ENCODE measurements at places on chromosomes 7 and 10. TPM values are rescaled to one million over a fixed set of nuclear protein-coding genes. Genes with fewer than 3 reads are reported as not detected.

PLXDC2 gene
- under 0.01 TPM for total RNA-seq

MDFIC gene
- total RNA-seq, result 28.6 TPM

GTF2IRD1 gene
- 9.9 TPM for total RNA-seq

GIMAP8 gene
- total RNA-seq, result not detected

C10orf53 gene
- total RNA-seq, result not detected

OIT3 gene
- total RNA-seq, result not detected

ACHE gene
- total RNA-seq, result not detected

PLCE1 gene
- total RNA-seq, result 1.5 TPM

GRCh38 chr7:28986765-28987110 is 28.6 kb upstream of the TRIL start:
- DNase-seq, result no peak

DNA sequence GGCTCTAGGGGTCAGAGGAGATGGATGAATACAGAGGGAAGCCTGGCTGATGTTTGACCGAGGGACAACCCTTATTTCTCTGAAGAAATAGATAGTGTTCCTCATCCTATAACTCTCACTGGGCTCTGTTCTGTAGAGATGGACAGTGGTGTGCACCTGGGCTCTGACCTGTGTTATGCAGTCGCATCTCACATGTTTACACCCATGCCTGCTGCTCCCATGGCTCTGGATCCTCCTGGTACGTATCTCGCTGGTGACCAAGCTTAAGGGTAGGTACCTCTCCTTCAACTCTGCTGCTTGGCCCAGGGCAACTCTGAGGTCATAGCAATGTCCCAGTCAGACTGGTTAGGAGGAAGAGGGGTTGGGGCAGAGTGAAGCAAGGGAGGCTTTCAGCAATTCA is 42.8 kb downstream of the ADRA2A start:
- no peak for DNase-seq

- no peak for DNase-seq
Observed at GRCh38 chr7:104982308-104983075, 31.5 kb upstream of the KMT2E start.

GRCh38 chr10:68492118-68492517 is 20.3 kb upstream of the DNA2 start:
- DNase-seq, result no peak

DNA sequence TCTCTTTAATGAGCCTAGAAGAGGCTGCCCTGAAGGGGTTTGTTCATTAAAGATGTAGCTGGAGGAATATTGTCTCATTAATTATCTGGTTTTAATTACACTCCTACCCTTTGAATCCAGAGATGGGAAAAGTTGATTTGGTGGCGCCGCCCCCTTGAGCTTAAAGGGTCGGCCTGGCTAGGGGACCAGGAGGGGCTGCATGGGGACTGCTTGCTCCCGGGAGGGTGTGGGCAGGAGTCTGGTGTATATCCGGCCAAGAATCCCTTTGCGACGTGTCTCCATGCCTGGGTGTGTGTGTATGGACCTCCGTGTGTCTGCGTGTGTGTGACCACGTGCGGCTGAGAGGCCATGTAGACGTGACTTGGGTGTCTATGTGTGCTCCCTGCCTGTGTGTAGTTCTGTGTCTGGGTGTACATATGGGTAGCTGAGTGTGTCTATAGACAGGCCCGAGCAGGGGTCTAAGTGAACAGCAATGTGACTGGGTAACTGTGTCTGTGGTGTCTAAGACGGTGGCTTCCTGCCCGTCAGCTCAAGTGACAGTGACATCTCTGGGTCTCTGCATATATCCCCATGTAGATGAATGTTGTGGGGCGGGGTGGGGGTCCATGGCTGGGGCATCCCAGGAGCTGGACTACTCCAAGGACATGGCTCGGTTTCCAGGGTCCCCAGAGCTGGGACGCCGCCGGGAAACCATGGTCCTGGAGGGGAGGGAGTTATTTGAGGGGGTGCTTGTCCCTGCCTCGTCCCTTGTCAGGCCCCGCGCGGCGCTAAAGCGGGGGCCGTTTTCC is 10.7 kb downstream of the LBX1 start:
- no peak for DNase-seq

GRCh38 chr7:17046666-17047065 is 164.9 kb upstream of the AGR3 start:
- DNase-seq, result no peak

GRCh38 chr7:22329816-22330524 is 27.0 kb downstream of the RAPGEF5 start:
- no peak for DNase-seq

DNA sequence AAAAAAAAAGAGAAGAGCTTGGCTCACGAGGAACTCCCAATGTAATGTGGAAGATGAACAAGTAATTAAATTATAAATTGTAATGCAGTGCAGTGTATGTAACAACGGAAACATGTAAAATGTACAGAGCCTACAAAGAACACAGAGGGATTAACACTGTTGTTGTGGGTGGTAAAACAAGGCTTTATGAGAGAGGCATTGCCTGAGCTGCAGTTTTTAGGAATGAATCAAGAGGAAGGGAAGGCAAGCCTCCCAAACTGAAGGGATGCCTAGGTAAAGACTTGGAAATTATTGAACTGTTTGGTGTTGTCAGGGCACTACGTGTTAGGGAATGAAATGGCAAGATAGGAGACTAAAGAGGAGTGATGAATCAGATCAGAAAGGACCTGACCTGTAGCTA is 213.7 kb downstream of the HTR7 start:
- no peak for DNase-seq

- peak; percentile 45 for DNase-seq
Observed at GRCh38 chr10:124279882-124280281, 138.8 kb downstream of the OAT start.

- no peak for DNase-seq
Observed at GRCh38 chr10:77043420-77043763, 594.2 kb downstream of the KCNMA1 start.

DNA sequence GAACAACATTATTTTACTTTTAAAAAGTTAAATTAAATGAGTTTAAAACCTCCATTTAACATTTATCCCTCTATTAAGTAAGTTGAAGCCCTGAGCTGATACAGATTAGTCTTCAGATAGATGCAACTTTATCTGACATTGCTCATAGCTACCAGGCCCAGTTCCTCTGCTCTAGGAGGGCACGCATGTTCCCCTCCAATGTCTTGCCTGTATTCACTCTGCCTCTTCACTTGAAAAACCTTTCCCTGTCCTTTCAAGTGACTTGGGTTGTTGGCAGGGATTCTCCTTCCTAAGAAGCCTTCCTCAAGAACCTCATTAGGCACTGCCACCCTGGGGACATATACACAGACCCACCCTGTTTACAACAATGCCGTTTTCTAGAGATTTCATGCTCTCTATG is 270.4 kb downstream of the RELN start:
- no peak for DNase-seq

DNA sequence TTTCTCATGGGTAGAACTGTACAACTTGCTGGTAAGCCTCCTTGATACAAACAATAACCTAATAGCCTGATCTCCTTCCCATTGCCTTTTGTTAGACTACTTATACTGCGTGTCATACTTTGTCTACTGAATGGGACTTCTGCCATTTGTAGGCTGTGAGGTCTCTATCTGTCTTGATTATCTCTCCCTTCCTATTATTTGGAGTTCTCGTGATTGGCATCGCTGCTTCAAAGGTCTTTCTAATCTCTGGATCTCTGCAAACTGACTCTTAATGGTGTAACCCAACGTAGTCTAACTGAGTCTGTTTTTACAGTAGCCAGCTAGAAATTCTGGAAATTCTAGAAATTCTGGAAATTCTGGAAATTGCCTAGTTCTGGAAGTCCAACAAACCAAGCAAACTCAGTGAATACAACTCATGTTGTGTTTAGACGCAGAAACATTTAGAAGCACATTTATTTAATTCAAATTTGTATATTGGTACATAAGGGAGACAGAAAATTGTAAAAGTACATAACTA is 29.8 kb downstream of the PHYHIPL start:
- no peak for DNase-seq

GRCh38 chr7:65250216-65250615 is 123.4 kb upstream of the ZNF92 start:
- DNase-seq, result peak; percentile 34

DNA sequence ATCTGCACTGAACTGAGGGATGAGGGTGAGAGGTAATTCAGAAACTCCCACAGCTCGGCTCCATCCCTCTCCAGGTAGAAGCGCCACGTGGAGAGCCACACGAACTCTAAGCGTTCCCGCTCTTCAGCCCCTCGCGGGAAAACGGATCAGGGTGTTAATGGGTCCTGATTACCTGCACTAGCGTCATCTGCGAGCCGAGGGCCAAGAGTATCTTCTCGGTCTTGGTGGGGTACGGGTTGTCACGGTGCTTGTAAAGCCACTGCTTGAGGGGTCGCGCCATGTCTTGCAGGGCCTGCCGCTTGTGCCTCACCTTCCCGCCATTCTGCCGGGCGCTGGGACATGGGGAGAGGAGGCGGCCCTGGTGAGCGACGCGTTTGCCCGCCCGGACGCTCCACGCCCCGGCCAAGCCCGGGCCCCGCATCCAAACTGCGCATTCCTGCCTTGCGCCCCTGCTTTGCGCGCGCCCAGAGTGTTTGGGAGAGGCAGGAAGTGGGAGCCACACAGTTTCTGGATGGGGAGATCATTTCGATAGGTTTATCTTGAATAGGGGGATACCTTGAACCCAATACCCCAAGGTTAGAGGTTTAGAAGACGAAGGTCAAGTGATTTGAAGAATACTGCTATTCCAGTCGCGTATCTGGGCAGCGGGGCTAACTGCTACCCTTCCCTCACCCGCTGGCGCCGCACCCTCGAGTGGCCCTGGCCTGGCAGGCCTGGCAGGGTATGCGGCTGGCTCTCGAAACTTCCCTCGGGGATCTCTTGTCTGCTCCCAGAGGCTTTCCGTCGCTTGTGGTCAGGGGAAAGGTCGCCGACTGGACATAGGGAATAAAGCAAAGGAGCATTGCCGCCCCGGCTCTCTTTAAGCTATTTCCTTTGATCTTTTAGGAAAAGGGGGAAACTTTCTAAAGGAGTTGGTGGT is 4.2 kb downstream of the MKX start:
- no peak for DNase-seq

DNA sequence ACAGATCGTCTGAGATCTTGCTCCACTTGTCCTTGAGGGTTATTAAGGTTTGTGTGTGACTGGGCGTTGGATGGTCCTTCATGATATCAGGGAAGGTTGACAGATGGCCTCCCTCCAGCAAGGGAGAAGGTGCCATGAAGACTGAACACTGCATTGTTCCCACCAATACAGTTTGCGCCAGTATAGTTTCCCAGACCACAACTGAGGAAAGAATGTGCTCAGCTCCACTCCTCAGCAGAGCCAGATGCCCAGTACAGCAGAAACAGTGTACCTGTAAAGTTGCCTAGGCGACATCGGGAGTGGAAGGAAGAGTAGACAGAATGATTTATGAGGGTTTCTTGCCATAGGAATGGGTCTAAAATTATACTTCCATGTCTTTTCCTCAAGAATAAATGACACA is 137.5 kb downstream of the ST7 start:
- DNase-seq, result no peak

DNA sequence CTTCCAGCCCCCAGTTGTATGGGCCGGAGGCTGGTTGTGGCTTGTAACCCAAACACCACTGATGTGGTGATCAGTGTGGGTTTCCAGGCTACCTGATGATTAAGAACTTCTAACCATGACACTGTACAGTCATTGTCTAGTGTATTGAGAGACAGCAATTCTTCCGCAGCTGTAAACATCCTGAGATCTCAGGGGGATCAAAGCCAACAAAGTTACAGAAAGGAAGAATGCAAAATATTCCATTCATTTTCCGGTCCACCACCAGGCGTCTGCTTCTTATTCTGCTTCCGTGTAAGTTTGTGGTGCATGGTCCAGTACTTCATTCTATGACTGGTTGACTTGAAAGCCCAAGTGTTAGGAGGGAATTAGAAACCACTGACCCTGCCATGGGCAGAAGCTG is 10.3 kb upstream of the GLI3 start:
- peak; percentile 59 for DNase-seq

GRCh38 chr10:112895292-112895691 is 54.8 kb upstream of the TCF7L2 start:
- DNase-seq, result no peak

DNA sequence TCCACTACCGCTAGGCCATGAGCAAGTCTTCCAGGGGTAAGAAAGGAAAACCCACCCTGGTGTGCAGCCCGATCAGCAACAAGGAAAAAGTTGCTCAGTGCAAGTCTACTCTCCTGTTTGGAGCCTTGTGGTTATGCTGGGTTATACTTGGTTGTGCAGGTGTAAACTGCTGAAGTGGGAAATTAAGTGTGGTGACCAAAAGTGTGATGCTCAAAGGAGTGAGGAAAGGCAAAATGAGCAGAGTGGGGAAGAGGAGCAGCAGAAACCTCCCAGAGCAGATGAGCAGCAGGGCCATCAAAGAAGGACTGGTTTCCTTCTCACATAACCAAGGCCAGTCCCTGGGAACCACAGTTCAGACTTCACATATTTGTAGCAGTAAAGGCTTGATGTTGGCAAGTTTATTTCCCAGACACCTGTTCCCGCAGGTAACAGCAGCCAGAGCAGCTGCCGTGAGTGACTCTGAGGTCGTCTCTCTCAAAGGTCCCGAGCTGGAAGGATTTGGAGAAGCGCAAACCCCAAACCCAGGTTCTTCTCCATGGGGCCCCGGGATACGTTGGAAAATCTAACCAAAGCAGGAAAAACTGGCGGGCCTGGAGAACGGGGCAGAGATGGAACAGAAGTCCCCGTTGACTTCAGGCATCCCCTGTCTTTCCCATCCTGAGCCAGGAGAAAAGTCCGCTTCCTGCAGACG is 607 bp upstream of the SMO start:
- DNase-seq, result no peak

- DNase-seq, result no peak
Observed at GRCh38 chr7:17299483-17299991, 1.1 kb downstream of the AHR start.

DNA sequence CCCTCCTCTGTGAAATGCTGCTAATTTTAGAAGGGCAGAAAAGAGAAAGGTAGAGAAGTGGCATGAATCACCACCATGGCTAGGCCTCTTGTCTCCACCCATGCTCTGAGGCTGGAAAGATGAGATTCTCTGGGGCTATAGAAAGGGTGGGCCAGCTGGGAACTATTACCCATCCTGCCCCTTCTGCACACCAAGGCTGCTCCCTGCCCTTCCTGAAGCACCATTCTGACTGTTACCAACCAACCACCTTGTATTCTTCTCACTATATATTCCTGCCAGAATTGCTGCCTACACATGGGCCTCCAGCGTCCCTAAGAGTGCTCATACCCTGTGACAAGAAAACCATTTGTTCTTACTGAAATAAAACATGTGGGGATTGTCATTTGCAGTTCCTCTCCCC is 11.4 kb upstream of the DLX6 start:
- no peak for DNase-seq

DNA sequence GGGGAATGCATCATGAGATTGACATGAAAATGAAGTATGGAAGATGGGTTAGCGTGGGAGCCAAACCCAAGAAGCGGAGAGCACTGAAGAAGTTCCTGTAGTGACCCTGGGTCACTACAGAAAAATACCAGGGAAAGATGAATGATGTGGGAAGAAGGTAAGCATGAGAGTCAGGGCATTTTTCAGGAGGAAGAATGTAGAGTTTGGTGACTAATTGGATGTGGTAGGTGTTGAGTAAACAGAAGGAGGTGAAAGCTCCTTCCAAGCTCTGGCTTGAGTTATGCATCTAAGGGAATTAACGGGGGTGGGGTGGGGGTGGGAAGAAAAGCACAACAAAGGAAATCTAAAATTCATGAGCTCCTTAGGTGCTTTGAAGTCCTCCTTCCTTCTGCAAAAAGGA is 238.1 kb upstream of the AOAH start:
- no peak for DNase-seq

- peak; percentile 36 for DNase-seq
Observed at GRCh38 chr7:985915-986741, 3.1 kb downstream of the CYP2W1 start.
